NCI-H187 (cell line): ENCODE measurements at places on chromosomes 3 and 15.

DNA sequence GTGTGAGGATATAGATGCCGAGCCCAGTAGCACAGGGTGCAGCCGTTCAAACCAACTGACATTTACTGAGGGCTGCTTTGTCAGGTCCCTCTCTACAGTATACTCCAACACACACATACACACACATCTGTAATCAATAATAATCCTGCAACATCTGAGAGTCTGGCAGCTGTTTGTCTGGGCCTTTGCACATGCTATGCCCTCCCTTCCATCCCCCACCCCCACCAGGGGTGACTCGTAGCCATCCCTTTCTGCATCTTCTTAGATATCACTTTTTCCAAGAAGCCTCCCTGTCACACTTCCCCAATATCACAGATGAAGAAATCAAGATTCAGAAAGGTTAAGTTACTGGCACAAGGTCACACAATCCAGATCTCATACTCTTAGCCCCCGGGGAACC is 13.7 kb downstream of the SPATA12 start:
- no peak for DNase-seq

- no peak for DNase-seq
Observed at GRCh38 chr15:60536314-60536713, 57.4 kb upstream of the ICE2 start.

- no peak for DNase-seq
Observed at GRCh38 chr3:194247350-194247740, 103.8 kb downstream of the CPN2 start.

DNA sequence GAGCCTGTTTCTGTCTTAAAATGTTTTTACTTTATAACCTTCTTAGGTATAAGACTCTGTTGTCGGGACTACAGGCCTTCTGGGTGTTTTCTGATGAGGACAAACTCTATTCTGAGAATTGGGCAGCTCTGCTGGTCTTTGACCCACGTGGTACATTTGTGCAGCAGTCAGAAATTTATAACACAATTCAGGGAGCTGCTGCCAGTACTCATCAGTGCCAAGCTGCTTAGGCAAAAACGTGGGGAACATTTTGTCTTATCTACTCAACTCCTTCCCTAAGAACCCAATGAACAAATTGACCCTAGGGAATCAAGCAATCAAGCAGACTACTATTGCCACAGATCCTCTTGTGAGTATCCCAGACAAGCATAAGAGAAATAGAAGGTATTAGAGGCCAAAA is 180.7 kb upstream of the PDZRN3 start:
- no peak for DNase-seq

DNA sequence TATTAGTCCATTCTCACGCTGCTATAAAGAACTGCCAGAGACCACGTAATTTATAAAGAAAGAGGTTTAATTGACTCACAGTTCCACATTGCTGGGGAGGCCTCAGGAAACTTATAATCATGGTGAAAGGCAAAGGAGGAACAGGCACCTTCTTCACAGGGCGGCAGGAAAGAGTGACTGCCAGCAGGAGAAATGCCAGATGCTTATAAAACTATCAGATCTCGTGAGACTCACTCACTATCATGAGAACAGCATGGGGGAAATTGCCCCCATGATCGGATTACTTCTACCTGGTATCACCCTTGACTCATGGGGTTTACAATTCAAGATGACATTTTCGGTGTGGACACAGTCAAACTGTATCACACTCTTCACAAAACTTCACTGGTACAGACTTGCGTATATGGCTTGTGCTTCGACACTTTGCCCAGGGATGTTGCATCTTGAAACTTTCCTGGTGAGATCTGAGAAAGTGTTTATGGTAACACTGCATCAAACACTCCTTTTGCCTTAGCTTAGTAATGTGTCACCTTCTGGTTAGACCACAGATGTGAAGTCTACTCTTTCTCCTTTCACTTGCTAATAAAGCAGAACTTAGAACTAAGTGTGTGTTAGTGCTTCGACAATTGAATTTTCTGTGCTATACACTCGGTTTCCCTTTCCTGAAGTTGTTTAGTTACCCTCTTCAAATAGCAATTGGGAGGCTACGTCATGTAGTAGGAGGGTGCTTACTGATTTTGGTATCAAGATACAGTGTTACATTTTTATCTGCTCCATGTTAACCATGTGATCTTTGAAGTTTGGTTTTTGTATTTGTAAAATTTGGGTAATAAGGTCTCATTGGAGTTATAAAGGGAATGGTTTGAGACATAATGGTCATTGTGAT is 185.7 kb downstream of the LPP start:
- DNase-seq, result no peak

DNA sequence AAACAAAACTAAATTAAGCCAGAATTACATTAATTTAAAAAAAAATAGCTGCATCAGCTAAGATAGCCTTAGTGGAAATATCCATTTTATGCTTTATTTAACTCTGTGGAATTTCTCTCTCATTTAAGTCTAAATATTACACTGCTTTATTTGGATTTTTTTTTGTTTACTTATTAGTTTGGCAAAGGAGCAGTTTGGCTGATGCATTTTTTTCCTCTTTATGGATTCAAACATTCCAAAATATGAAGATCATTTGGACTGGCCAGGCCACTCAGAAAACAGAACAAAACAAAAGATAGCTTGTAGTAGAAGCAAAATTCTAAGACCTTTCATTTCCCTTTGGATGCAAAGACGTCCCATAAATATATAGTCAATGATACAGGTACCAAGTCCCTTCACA is 707.3 kb upstream of the UBE2E2 start:
- DNase-seq, result no peak

DNA sequence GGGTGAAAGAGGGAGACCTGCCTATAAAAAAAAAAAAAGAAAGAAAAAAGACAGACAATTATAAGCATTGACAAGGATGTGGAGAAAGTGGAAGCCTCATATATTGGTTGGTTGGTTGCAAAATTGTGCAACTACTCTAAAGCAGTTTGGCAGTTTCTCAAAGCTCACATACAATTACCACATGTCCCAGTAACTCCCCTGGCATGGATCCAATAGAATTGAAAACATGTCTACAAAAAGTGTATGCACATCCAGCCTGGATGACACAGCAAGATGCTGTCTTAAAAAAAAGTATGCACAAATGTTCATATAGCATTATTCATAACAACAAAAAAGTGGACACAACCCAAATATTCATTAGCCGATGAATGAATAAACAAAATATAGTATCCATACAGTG is 19.5 kb downstream of the SETMAR start:
- no peak for DNase-seq
